Fibroblast of skin of back (primary cell): ENCODE measurements at places on chromosomes 12 and 14.

DNA sequence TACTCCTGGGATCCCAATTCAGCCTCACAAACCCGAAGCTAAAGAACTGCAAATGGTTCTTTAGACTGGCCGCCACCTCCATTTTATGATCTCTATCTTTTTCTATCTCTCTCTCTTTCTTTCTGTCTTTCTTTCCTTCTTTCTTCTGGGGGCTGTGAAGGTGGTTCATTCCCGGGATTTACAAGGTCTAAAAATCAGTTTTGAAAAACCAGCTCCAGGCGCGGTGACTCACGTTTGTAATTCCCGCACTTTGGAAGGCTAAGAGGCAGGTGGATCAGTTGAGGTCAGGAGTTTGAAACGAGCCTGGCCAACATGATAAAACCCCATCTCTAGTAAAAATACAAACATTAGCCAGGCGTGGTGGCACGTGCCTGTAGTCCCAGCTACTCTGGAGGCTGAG is 67.2 kb upstream of the VASH1 start:
- DNase-seq, result no peak

- peak; percentile 27 for DNase-seq
Measured at GRCh38 chr12:120118321-120119061, 1.9 kb upstream of the RAB35 start.

DNA sequence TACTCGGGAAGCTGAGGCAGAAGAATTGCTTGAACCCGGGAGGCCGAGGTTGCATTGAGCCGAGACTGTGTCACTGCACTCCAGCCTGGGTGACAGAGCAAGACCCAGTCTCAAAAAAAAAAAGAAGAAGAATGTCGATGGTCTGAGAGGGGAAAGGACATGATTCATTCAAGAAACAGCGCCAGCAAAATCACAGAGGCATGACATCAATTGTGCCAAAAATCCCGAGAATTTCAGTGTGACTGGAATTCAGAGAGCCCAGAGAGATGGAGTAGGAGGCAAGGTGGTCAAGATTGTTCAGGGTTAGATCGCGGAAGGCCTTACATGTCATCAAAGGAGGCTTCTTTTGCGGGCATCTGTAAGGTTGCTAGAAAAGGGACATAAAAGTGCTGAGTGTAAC is 483.3 kb downstream of the VRK1 start:
- DNase-seq, result peak; percentile 83

- DNase-seq, result no peak
Measured at GRCh38 chr14:53783256-53783655, 173.4 kb downstream of the BMP4 start.

DNA sequence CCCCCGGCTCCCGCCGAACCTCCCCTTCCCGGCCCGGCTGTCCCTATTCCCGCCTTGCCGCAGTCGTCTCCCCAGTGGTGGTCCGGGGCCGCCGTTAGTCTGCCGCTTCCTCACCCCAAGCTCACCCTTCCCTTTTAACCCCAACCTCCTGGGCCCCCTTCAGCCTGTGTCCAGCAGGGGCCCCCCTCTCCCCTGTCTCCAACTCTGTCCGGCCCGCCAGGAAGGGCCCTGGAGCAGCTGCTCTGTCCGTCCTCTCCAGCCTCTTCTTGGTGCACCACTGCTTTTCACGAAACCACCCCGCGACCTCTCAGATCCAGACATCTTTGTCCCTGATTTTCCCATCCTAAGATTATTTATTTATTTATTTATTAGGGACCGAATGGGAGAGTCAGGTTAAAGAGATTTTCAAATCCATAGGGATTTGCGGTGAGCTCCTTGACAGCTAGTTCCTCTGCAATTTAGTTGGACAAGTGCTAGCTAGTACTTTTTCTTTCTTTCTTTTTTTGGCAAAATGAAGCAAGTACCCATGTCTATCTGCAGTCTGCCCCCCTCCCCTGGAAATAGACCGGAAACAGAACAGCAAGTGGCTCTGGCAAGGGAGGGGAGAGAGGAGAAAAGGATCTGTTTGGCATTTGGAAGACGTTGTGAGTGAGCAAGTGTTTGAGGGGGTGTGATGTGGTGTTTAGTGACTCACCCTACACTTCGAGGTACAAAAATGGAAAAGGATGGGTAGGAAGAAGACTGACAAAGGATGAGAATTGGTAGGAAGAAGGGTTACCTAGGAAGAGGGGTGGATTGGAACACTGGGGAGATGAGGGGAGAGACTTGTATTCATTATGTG is 632 bp downstream of the UBR7 start:
- DNase-seq, result peak; percentile 58

DNA sequence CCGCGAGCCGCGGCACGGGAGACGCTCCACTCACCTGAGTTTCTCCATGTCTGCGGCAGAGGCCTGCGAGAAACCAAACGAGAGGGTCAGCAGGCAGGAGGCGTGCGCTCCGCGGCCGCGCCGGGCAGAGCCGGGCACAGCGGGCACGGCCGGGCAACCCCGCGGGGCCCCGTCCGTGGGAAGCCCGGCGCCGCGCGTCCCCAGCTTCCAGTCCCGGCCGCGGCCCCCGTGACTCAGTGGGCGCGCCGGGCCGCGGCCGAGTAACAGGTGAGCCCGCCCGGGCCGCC is 19.4 kb downstream of the BEGAIN start:
- no peak for DNase-seq

- no peak for DNase-seq
Measured at GRCh38 chr14:101624536-101624935, 63.2 kb downstream of the DIO3 start.

GRCh38 chr14:72709916-72710611 is 183.8 kb downstream of the DPF3 start:
- no peak for DNase-seq

DNA sequence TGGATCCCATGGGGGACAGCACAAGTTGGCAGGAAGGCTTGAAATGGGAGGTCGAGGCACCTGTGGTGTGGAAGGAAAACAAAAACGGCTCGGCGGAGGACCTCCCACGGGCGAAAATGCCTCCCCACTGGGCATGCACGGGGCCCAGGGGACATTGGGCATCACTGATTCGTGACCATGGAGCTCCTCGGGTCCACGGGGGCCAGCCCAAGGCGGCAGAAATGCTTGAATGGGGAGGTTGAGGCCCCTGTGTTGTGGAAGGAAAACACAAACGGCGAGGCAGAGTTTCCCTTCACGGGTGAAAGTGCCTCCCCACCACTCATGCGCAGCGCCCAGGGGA is 376.0 kb downstream of the ALG10 start:
- no peak for DNase-seq

DNA sequence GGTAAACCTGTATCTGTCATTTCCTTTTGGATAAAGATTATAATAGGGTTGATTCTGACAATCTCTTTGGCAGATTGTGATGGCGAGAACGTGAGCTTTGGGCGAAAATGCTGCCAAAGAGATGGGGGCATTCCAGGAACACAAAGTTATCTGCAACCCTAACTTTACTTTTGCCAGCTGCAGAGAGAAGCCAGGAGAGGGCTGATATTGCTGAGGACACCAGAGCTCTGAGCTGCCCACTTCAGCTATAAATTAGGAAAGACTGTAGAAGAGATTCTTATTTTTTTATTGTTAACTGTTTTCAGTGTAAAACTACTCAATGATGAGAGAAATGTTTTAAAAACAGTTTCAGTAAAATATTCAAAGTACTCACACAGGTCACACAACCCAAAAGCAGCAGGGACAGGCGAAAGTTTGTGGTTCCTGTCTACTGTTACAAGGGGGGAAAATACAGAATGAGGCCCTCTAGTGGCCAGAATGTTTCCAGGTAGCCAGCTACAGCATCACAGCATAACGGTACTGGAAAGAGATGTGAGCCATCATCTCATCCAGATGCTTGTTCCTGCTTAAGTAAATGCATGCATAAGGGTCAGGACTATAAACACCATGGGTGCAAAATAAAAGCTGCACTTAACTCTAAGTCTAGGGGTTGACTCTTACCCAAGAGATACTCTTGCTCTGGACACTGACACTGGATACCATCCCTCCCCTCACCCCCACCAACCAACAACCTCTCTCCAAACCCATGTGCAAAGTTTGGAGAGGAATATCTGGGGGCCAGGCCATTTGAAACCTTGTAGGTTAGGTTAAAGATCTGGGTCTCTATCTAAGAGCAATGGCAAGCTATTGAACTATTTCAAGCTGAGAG is 498.4 kb downstream of the RMST start:
- DNase-seq, result peak; percentile 1

DNA sequence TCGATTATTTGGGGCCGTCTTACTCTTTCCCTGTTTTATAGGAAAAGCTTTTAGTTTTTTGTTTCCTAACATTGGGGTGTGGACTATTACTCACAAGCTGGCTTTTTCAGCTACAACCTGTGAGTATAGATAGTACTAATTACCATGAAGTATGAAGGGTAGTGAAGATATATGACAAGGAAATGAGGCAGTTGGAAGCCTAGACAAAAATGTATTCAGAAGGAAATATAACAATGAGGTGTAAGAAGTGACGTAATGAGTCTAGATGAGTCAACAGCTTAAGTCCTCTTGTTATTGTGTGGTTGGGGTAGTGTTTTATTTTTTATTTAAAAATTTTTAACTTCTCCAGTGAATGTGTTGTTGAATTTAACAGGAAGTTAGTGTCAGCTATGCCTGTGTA is 804.5 kb downstream of the NRXN3 start:
- DNase-seq, result peak; percentile 73

GRCh38 chr14:58749066-58749669 is 111.4 kb downstream of the DACT1 start:
- DNase-seq, result peak; percentile 95

DNA sequence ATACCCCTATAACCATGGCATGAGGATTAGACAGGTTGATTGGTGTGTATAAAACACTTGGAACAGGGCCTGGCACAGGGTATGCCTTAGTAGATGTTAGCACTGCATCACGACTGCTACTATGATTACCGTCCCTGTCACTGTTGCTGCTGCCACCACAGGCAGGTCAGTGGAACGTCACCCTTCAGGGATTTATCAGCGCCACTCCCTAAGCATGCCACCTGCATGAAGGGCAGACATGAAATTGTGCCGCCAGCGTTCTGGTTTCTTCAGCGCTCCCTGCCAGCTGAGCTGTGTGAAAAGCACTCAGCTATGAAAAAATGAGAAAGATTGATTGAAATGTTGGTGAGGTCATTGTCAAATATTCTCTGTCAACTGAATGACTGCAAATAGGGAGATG is 477.0 kb downstream of the DPF3 start:
- no peak for DNase-seq

DNA sequence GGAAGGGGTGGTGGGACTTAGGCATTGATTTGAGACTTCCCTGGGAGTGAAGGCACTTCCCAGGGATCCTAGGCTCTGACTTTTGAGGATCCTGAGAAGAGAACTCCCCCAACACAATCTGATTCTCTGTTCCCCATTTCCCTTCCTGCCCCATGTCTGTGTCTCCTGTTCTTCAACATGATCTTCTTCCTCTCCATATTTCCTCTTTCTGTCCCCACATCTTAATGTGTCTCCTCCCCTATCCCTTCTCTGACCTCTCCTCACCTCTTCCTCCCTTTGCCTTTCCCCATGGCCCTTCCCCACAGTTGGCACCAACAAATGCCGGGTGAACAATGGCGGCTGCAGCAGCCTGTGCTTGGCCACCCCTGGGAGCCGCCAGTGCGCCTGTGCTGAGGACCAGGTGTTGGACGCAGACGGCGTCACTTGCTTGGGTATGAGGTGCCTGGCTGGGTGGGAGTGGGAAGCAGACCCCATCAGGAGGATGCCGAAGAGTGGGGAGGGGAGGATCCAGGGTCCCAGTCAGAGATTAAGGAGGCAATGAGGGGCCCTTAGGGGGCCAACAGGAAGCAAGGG is 15.2 kb upstream of the LRP1-AS start:
- DNase-seq, result no peak

DNA sequence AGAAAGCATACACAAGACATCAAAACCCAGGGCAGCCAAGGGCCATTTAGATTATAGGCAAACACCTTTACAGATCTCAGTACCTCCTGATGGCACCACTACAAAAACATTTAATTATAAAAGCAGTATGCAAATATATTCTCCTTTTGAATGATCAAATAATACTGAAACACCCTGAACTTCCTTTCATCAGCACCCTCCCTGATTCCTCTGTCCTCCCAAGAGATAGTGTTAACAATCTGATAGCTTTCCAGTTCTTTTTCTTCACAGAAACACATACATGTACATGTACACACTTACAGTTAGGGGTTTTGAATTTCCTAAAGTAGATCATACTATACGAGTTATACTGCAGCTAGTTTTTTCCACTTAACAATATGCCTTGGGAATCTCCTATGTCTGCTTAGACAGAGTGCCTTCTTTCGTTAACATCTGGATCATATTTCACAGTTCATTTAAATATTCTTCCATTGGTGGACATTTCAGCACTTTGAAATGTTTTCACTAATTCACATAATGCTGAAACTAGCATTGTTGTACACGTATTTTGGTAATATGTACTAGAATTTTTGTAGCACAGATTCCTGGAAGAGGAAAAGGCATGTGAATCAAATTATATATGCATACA is 35.2 kb downstream of the TDG start:
- no peak for DNase-seq

DNA sequence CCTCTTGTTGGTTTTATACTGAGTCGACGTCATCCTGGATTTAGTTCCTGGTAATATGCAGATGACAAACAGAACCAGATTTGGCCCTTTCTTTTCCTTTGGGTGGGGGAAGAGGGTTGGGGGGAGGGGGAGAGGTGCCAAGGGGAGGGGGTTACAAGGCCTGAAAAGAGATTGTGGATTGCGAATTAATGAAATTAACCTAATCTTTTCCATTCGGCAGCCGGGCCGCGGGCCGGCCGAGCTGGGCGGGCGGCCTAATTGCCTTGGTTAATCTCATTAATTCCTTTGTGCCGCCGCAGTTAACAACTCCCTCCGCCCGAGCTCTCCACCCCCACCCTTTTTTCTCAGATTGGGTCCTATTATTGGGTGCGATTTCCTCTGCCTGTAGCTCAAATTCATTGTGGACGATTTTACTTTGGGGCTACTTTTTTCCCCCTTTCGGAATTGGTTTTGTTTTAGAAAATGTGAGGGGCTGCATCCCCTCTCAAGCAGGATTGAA is 387 bp upstream of the GSC start:
- DNase-seq, result no peak

- no peak for DNase-seq
Measured at GRCh38 chr12:103705927-103706326, 118.9 kb downstream of the STAB2 start.

DNA sequence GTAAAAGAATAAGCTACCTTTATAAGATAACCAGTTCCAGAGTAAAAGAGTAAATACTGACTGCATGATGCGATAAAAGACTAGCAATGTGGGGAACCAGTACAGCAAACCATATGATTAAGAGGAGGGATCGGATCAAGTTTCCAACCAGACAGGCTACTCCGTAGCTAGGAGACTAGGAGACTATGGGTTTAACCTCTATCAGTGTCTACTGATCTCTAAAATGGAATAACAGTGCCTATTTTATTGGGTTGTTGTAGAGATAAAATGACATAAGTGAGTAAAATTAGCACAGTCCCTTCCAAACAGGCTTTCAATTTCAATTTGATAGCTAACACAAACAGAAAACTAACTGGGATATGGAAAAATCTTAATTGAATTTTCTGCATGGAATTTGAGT is 76.0 kb downstream of the PAWR start:
- no peak for DNase-seq

DNA sequence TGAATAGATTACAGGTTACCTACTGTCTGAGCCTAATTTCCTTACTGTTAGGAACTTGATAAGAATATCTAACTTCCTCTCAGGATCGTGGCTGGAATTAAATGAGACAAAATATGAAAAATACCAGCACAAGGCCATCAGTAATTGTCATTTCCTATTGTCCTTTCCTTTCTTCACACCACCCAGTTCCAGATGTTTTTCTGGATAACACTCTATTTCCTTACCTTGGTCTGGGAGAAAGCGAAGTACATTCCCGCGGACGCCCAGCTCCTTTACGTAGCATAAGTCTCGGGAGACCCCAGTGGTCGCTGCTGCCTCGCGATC is 376 bp downstream of the GDF3 start:
- DNase-seq, result no peak

GRCh38 chr14:90500665-90501370 is 104.0 kb downstream of the CALM1 start:
- no peak for DNase-seq
